Stimulated activated CD4-positive, alpha-beta T cell treated with anti-CD3 and anti-CD28 coated beads, Interleukin-1b, Interleukin-23, amount 100 ng/mL, for 1 hour (primary cell): ENCODE measurements at places on chromosomes 7 and 10.

DNA sequence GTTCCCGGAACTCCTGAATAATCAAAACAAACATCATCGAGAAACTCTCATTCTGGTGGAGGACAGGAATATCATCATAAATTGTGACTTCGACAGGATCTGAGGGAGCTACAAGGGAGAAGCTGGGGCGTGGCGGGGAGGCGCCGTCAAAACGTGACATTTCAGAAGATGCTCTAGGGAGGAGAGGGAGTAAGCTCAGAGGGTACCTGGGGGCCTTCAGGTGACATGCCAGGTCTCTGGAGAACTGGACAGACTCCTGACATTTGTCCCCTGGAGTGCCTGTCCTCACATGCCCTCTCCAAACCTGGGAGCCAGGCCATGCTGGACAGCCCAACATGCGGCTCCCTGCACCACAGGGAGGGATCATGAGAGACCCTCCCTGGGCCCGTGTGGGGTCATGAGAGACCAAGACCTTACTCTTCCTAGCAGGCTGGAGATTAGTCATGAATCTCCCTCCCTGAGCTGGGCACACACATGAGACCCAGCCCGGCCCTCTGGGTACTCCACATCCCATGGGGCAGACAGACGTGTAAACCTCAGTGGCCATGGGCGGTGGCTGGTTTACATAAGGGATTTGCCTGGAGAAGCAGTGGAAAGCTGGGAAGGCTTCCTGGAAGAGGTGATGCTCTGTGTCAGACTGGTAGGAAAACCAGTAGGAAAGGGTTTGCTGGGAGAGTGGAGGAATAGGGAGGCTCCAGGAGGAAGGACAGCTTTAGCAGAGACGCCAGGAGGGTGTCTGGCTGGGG is 81.0 kb downstream of the MYL10 start:
- no peak for DNase-seq

DNA sequence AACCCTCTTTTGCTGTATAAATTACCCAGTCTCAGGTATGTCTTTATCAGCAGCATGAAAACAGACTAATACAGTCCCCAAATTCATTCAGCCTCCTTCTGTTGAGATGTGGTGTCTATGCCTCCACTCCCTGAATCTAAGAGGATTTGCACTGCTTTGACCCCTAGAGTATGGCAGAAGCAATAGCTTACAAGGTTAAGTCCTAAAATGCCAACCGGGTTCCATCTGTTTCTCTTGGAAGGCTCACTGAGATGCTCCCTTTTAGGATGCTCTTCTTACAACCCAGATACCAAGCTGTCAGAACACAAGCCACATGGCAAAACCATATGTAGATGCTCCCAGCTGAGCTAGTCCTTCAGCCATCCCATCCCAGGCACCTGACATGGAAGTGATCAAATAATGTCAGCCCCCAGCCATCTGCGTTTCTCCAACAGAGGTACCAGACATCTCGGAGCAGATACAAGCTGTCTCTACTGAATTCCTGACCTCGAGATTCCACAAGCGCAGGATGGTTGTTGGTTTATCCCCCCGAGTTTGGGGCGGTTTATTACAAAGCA is 20.2 kb downstream of the CALN1 start:
- no peak for DNase-seq

DNA sequence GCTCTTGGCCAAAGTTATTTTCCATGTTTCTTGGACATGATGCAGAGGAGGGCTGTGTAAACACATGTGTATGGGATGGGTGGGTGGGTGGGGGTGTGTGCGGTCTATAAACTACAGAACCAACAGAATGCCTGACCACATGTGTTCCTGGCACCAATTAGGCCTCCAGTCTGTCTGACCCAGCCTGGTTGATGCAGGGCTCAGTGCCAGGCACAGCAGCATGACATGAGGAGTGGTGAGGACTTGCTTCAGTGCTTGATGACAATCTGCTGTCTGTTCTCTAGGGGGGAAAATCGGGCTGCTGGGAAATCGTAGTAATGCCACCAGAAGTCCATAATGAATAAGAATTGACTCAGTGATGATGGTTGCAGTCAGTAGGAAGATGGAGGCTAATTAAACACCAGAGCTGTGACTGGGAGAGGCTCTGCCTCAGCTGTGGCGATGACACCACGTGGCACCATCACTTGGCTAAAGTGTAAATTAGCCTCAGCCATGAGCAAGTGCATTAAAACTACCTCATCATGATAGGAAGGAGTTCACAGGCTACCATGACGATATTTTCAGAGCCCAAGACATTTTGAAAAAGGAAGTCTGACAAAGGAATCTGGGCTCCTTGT is 260.1 kb upstream of the PODXL start:
- no peak for DNase-seq

- no peak for DNase-seq
Measured at GRCh38 chr10:4607681-4608080, 218.3 kb upstream of the AKR1E2 start.

DNA sequence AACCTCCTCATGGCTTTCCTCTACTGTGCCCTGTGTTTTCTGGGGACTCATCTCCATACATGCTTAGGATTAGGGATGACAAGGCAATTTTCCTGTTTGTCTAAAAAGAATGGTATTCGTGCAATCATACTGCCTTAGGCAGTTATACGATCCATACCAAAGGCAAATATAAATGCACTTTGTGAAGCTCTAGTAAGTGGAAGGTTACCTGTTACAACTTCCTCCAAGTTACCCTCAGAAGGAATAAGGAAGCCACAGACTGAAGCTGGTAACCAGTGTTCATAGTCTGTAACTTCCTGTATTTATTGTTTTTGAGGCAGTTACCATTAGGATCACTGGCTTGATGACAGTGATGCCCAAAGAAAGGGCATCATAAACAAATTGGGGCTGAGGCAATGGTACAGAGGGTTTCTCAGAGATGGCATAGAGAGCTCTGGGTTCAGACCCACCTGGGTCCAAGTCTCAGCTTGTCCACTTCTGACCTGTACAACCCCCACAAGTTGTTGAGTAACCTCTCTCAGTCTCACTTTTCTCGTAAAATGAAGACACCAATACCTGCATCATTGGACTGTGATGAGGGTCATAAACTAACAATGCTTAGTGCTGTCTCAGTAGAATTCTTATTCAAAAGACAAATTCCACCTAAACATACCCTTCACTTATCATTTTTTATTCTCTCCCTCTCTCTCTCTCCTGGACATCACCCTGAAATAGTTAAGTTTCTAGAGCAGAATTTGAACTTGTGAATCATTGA is 138.2 kb downstream of the ELMO1 start:
- DNase-seq: no peak

GRCh38 chr7:137878333-137878961 is 31.7 kb upstream of the DGKI start:
- no peak for DNase-seq
